Heart right ventricle (tissue), 16 donors: ENCODE measurements at places on chromosomes 2 and 18. TPM values are rescaled to one million over a fixed set of nuclear protein-coding genes. Genes with fewer than 3 reads are reported as not detected.

DNA sequence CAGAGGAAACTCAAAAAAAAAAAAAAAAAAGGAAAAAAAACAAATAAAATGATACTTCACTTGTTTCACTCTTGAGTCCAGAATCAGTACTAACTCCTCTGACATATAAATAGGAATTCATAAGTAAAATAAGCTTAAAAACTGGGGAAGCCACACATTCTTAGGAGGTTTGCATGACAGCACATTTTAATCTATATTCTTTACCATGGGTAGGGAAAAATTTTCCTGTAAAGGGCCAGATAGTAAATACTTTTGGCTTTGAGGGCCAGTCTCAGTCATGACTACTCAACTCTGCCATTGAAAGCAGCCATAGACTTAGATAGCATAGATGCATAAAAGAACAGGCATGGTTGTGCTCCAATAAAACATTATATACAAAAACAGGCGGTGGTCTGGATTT lies 145.2 kb downstream of the BCL11A start:
- DNase-seq: no peak

DNA sequence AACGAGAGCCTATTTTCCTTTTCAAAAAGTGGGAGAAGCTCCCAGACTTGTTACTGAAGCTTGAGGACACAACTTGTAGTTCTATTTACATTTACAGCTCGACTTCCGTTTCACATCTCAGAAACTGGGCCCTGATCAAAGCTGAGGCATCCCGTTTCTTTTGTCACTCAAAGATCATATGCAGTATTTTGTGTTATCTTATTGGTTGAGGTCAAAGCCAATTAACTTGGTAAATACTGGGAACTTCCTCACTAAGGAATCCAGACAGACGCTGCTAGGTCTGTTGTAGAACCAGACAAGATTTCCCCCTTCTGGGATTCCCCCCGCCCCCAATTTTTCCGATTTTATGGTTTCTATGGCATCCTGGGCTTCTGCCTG lies 50.3 kb downstream of the TSN start:
- DNase-seq: no peak

- no peak for DNase-seq
Observed at GRCh38 chr2:112582314-112582746, 2.1 kb upstream of the CHCHD5 start.

- no peak for DNase-seq
Observed at GRCh38 chr2:123961576-123961975, 63.5 kb upstream of the CNTNAP5 start.

DNA sequence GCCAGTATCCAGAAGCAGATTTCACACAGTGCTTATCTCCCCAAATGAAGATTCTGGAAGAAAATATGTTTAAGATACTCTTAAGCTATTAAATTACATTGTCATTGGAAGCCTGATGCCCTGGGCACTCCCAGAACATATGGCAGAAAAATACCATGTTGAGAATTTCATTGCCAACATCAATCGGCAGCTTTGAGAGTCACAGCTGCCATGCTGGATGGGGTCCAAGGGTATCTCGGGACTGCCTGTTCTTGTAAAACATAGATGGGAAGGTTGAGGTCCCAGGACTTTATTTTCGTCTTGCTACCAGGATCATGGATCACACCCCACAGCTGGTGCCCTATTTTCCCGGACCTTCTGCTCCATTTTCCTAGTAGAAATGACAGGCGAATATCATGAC lies 632.5 kb downstream of the SUCLG1 start:
- DNase-seq: no peak

DNA sequence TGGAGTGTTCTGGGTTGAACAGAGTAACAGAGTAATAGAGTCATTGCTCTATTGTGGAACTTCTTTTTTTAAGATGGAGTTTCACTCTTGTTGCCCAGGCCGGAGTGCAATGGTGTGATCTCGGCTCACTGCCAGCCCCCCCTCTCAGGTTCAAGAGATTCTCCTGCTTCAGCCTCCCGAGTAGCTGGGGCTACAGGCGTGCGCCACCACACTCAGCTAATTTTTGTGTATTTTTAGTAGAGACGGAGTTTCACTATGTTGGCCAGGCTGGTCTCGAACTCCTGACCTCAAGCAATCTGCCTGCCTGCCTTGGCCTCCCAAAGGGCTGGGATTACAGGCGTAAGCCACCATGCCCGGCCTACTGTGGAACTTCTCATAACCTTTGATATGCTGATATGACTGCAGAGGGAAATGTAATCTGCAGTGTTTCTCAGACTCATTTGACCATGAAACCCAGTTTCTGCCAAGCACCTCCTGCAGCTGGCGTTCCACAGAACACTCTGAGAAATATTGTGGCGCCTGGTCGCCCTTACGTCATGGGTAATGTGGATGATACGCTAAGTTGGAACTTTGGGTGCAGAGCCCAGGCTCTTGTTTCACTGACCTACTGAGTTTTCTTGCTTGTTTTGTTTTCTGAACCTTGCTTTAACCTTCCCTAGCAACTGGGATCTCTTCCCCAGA lies 213.8 kb downstream of the BCL2 start:
- DNase-seq: no peak

DNA sequence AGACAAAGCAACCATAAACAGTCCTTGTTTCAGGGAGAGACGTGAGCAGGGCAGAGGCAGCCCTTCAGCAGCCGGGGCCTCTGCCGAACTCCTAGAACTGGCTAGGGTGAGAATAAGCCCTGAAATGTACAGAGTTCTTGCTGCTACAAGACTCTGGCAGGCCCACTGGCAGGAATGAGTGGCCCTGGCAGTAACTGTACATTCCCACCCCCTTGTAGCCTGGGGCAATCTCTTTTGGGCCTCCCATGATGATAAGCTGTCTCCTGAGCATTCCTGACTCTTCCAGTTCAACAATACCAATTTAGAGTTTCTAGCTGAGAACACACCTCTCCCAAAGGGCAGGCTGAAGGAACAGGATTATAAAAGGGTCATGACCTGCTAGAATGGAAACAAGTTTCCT lies 54.3 kb downstream of the HAUS1 start:
- no peak for DNase-seq

DNA sequence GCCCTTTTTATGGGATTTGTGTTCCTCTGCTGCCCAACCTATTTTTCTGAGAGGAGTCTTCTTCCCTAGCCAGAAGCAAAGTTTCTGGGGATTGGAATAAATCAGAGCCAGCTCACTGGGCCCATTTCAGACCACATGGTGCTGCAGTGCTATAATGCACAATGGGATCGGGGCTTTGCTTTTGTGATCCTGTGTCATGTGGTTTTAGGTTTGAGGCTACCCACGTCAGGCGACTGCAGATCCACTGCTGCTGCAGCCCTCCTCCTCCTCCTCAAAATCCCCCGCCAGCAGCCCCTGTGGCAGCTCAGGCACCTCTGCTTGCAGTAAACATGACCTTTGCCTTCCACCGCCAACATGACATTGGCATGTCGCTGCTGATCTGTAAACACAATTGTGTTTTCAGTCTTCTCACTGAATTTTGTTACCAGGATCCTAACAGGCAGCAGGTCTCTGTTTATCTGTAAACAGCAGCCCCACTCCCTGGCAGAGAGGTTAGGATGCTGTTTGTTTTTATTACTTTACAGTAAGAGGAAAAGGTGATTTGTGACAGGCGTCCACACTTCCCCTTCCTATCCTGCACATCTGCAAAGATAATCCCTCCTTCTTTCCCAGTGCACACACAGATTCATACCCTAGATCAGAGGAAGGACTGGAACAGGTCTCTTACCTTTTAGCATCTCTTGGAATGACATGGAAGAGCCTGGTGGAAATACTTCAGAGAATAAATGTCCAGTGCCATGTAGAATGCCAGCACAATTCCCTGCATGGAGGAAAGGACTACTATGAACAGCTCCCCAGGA lies 130.8 kb downstream of the FOXI3 start:
- DNase-seq: no peak

- no peak for DNase-seq
Observed at GRCh38 chr2:12440731-12441130, 276.0 kb upstream of the TRIB2 start.

GRCh38 chr18:36783792-36784191 lies 45.0 kb downstream of the TPGS2 start:
- no peak for DNase-seq

DNA sequence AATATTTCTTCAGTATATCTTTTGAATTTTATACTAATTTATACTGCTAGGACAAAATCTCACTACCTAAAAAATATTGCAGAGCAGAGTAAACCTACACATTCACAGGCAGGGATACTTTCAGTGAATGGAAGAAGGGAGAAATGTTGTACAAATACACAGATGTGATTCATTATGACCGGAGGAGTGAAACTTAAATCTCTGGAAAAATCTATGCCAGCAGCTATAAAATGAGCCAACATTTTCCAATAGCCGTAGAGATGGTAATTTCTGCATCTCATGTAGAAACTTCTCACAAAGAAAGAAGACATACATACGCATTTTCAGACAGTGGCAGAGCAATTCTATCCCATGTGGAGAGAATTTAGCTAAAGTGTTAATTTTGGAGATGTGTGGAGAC lies 54.8 kb downstream of the KCNS3 start:
- DNase-seq: no peak

DNA sequence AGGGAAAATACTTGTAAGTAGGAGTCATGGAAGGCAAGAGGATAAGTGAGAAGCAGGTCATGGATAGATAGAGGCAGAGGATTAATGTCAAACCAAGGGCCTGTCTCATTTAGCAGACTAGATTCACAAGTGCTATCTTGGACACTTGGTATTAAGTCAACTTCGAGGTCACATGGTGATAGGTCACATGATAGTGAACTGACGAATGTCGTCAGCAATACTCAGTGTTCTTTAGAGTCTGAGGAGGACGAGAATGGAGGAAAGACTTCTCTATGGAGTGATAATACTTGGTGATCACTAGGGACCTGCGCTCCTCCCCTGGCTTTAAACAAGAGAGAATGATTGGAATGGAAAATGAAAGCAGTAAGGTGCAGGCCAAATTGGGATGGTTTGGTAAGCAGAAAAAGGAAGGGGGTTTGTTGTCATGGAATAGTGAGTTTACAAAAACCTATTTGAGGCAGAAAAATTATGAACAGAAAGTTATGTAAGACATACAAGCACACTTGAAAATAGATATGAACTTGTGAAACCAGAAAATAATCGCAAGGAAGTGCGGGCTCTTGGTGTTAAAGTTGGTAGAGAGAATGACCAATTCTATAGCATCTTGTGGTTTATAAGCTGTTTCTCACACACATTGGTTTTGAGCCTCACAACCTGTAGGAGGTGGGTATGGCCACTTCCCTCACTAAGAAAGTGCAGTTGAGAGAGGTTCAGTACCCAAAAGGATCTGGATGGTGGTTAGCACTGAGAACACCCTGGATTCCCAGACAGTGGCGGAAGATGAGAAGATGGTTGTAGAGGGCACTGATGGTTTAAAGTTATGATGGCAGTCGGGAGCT lies 141.5 kb downstream of the WDSUB1 start:
- DNase-seq: no peak

GRCh38 chr18:36511791-36512352 lies 214.4 kb downstream of the FHOD3 start:
- DNase-seq: no peak

- DNase-seq: no peak
Observed at GRCh38 chr2:127636248-127637235, 9.4 kb upstream of the GPR17 start.

GRCh38 chr18:61435064-61435652 lies 101.9 kb downstream of the CDH20 start:
- no peak for DNase-seq

DNA sequence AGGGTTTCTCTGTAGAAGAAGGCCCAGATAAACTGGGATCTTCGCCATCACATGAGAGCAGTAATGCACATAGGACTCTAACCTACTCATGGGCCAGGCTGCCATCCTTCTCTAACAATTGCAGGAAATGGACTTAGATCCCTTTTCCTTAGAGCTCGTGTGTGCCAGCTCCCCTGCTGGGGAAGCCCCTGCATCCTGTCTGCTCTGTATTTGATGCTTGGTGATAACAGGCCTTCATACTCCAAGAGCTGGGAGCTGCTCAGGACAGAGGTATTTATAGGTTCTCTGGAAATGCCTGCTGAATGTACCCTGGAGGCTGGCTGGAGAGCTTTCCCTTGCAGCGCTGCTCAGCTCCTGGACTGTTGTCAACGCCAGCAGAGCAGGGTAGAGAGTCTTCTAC lies 249.6 kb downstream of the MTX2 start:
- DNase-seq: peak; percentile 21

GRCh38 chr2:69581774-69582581 lies 61.6 kb downstream of the AAK1 start:
- no peak for DNase-seq

MAPK4 gene
- 42.4 TPM for total RNA-seq

RAX gene
- not detected for total RNA-seq

DSG1 gene
- total RNA-seq: 0.93 TPM

LCT gene
- total RNA-seq: not detected

TMEM247 gene
- total RNA-seq: not detected

FARSB gene
- 21.2 TPM for total RNA-seq

FOXI3 gene
- not detected for total RNA-seq

POTEE gene
- not detected for total RNA-seq

C2orf80 gene
- total RNA-seq: not detected
